ENCODE measurements at places on chromosomes 7 and 10. TPM values are rescaled to one million over a fixed set of nuclear protein-coding genes. Genes with fewer than 3 reads are reported as not detected.

The CASP2 gene
- total RNA-seq, result 21.0 TPM

The ZNF425 gene
- 4.2 TPM for total RNA-seq

- H3K27ac ChIP-seq, result no peak overlapping the region
- no peaks in the 10 kb centered on the region for H3K4me1 ChIP-seq
- DNase-seq, result no peak
- H3K36me3 ChIP-seq, result no peaks in the 10 kb centered on the region
- H3K27me3 ChIP-seq, result no peaks in the 10 kb centered on the region
- no peak overlapping the region for H3K4me3 ChIP-seq
Observed at GRCh38 chr7:25922296-25922695, 229.7 kb upstream of the NFE2L3 start.

DNA sequence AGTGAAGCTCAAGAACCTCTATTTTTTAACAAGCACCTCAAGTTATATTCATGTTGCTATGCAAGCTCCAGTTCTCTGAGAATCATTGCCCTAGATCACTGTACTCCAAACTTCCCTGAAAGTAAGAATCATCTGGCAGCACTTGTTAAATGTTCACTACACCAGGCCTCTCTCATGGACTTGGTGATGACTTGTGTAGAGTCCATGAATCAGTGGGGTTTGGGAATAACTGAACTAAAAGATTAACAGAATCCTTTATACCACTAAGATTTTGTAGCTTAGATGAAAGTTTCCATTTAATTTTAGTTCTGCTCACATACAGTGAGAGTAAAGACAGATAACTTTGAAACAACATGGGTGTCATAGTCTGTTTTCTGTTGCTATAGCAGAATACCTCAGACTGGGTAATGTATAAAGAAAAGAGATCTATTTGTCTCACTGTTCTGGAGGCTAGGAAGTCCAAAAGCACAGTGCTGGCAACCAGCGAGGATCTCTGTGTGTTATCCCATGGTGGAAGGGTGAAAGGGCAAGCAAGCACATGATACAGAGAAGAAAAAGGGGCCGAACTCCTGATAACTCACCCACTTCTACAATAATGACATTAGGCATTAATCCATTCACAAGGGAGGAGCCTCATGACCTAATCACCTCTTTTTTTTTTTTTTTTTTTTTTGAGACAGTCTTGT, 27.9 kb upstream of the AOAH start:
- H3K4me3 ChIP-seq, result no peak overlapping the region
- H3K27me3 ChIP-seq, result no peaks in the 10 kb centered on the region
- no peaks in the 10 kb centered on the region for H3K36me3 ChIP-seq
- no peaks in the 10 kb centered on the region for H3K4me1 ChIP-seq
- DNase-seq, result no peak

The OR2A5 gene
- total RNA-seq, result not detected

The HOXA11 gene
- not detected for total RNA-seq

GRCh38 chr7:101170617-101171441, 5.5 kb upstream of the VGF start:
- no peak overlapping the region for H3K27ac ChIP-seq
- H3K4me1 ChIP-seq, result peaks cover 41% of the 10 kb centered on the region
- H3K4me3 ChIP-seq, result no peak overlapping the region
- H3K27me3 ChIP-seq, result peaks cover 100% of the 10 kb centered on the region
- H3K36me3 ChIP-seq, result no peaks in the 10 kb centered on the region
- no peak for DNase-seq

DNA sequence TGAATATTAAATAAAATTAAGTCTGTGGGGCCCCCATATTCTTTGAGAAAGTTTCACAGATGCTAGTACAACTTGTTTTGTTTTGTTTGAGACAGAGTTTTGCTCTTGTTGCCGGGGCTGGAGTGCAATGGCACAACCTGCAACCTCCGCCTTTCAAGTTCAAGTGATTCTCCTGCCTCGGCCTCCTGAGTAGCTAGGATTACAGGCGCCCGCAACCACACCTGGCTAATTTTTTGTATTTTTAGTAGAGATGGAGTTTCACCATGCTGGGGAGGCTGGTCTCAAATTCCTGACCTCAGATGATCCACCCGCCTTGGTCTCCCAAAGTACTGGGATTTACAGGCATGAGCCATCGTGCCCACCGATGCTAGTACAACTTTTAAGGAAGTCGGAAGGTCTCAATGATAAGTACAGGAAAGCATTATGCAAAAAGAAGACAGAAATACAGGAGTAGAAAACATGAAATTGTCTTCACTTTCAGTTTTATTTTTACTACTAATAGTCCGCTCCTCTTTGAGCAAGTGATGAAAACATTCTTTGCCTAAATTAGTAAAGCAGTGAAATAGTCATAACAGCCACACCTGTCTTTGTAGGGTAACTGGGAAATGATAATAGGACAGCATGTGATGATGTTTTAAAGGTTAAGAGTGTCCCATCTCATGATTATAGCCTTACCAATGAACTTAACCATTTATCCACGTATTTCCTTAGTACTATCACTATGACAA, 147.5 kb downstream of the SEMA3D start:
- no peaks in the 10 kb centered on the region for H3K36me3 ChIP-seq
- H3K4me3 ChIP-seq, result no peak overlapping the region
- no peak for DNase-seq
- no peak overlapping the region for H3K27ac ChIP-seq
- no peaks in the 10 kb centered on the region for H3K4me1 ChIP-seq

DNA sequence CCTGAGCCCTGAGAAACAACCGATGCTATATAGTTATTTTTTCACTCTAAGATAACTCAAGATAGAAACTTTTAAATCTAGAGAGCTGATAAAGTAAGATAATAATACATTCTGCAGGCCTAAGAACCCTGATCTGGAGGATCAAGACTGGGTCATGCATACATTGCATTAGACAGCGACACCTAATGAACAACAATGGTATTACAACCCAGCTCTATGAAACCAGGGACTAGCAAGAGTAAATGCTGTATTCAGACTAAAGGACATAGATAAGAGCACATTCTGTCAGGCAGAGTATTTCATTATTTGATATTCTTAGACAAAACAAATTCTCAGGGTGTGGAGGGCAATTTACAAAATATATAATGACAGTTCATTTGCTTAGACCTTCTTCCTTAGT, 148.6 kb downstream of the GRK5 start:
- no peak for DNase-seq
- no peaks in the 10 kb centered on the region for H3K36me3 ChIP-seq
- H3K4me1 ChIP-seq, result no peaks in the 10 kb centered on the region
- no peaks in the 10 kb centered on the region for H3K27me3 ChIP-seq
- H3K4me3 ChIP-seq, result no peak overlapping the region

- no peaks in the 10 kb centered on the region for H3K36me3 ChIP-seq
- H3K4me1 ChIP-seq, result peaks cover 20% of the 10 kb centered on the region
- H3K27me3 ChIP-seq, result no peaks in the 10 kb centered on the region
- no peak for DNase-seq
Observed at GRCh38 chr10:131691481-131692090, 209.2 kb upstream of the PPP2R2D start.

DNA sequence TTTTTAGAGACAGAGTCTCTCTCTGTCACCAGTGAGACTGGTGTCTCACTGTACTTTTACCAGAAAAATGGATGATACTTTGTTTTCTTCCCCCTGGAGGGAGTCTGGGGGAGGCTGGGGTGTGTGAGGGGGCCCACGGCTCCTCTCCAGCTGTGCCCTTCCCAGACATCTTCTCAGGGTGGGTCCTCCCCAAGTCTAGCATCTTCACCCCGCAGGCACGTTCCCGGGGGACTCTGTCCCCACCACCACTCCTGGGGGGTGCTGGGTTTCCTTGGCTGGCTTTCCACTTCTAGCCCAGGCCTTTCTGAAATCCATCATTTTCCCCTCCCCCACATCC, 61.8 kb upstream of the MKRN1 start:
- H3K36me3 ChIP-seq, result no peaks in the 10 kb centered on the region
- no peak for DNase-seq
- H3K27me3 ChIP-seq, result no peaks in the 10 kb centered on the region

DNA sequence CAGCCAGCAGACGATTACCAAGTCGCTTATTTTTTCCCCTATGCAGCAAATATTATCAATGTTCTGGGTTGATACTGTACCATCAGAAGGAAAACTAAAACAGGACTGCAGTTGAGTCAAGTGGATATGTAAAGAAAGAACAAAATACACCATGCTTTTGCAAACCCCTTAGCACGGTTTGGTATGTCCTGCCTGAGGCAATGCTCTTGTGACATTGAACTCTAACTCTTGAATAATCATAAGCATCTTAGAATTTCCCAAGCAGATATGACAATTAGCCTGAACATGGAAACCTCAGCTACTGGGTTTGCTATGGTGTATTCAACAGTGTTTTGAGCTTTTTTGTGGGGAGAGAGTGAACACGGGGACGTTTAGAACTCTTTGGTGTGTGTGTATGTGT, 107.4 kb downstream of the ETV1 start:
- H3K4me3 ChIP-seq, result no peak overlapping the region
- no peaks in the 10 kb centered on the region for H3K36me3 ChIP-seq
- H3K27me3 ChIP-seq, result no peaks in the 10 kb centered on the region
- DNase-seq, result no peak
- H3K27ac ChIP-seq, result no peak overlapping the region
- no peaks in the 10 kb centered on the region for H3K4me1 ChIP-seq

The SPOCK2 gene
- total RNA-seq, result 3.2 TPM
